T-helper 2 cell (primary cell): ENCODE measurements at places on chromosomes 11 and 22.

- DNase-seq, result no peak
Observed at GRCh38 chr22:50315289-50316113, 8.1 kb upstream of the PLXNB2 start.

- no peak for DNase-seq
Observed at GRCh38 chr11:17014833-17015626, 816 bp upstream of the PLEKHA7 start.

GRCh38 chr22:25536589-25536988 is 27.9 kb upstream of the GRK3 start:
- no peak for DNase-seq

- DNase-seq, result no peak
Observed at GRCh38 chr22:31279327-31279669, 13.0 kb downstream of the PIK3IP1 start.
